Activated T-helper 1 cell treated with anti-CD3 and anti-CD28 coated beads, Interleukin-2, amount 50 U/mL, for 16 hours (primary cell): ENCODE measurements at places on chromosomes 13 and 19.
A peak's percentile ranks its signal among the peaks of the same experiment; 100 is the strongest.

DNA sequence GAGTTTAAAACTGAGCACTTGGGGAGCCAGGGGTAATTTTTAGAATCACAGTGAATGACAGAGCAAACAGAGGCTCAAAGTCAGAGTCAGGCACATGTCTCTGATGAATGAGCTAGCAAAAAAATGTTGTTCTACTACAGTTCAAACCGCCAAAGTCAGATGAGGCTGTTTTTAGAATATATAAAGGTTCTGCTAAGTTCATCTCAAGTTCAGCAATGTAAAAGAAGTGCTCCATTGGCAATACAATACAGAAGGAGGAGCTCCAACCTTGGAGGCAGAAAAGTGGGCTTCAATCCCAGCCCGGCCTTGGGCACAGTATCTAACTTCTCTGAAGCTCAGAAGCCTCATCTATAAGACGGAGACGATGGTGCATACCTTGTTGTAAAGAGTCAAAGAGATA, 70.1 kb upstream of the IPO5 start:
- DNase-seq: no peak

GRCh38 chr13:42792154-42792553, 10.8 kb downstream of the FAM216B start:
- no peak for DNase-seq

GRCh38 chr19:43594710-43595604, 977 bp downstream of the IRGQ start:
- DNase-seq: peak; percentile 42

DNA sequence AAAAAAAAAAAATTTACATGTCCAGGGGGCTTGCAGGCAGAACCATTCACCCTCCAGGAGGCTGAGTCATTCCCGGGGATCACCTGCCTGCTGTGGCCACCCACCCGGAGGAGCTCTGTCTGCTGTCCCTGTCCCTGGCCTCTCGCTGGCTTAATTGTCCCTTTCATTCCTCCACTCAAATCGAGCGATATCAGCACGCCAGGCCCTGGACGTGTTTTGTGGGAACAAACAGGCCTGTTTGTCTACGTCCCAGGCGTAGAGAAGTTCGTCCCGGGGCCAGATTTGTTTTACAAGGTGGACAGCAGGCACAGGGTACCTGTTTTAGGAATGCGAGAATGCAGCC, 21.2 kb downstream of the SULT2B1 start:
- no peak for DNase-seq

DNA sequence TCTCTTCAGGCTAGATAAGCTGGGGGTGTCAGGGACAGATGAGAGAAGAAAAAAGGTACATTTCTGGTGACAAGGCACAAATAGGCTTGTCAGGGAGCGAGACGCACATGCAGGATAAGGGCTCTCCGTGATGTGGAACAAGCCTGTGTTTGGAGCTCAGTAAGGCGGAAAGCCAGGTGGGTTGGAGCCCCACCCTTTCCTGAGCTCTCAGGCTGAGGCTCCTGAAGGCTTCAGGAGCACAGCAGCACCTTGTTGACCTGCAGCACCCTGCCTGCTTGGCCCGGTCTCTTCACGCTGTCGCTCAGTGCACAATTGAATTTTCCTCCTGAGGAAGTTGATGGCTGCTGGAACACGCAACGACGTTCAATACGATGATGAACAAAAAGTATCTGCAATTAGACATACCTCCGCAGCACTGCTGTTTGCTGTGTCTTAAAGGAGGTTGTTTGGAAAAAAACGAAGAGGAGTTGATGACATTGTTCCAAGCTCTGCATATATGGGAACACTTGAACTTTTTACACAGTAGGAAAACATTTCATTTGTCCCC, 29.3 kb downstream of the SERP2 start:
- DNase-seq: no peak

- no peak for DNase-seq
These were observed 6.8 kb upstream of the KBTBD6 start for GRCh38 chr13:41139296-41139966.

DNA sequence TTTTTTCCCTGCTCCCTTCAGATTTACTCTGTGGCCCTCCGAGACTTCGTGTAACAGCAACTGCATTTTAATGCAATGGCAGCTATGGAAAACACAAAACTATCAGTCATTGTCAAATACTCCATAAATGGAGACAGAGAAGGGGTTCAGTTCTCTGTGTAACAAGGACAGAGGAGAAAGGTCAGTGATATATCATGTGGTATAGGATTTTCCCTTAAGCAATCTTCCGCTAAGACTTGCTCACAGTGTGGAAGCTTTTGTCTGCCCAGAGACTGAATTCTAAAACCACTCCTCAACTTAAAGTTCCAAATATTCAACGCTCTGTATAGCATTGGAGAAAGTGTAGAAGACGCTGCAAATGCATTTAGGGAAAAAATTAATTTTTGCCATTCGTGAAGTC, 111.3 kb upstream of the EDNRB start:
- DNase-seq: no peak

DNA sequence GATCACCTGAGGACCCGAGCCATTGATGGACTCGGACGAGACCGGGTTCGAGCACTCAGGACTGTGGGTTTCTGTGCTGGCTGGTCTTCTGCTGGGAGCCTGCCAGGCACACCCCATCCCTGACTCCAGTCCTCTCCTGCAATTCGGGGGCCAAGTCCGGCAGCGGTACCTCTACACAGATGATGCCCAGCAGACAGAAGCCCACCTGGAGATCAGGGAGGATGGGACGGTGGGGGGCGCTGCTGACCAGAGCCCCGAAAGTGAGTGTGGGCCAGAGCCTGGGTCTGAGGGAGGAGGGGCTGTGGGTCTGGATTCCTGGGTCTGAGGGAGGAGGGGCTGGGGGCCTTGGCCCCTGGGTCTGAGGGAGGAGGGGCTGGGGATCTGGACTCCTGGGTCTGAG, 888 bp downstream of the FGF21 start:
- DNase-seq: no peak

DNA sequence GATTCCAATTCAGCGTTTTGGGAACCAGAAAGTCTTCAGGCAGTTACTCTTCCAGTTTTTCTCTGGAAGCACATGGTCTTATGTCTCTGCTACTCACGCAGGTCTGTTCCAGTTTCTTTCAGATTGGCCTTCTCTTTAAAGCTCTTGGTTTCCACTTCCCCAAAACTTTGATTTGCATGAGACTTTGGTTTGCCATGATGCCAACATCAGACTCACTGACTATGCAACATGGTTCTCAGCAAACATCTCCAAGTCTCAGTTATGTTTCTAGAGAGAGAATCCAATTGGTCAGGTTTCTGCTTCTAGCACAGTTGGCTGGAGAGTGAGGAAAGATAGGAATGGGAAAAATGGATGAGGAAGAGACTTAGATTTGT, 3.1 kb downstream of the AKAP11 start:
- DNase-seq: no peak

- DNase-seq: no peak
These were observed 8.7 kb downstream of the FIZ1 start for GRCh38 chr19:55590617-55591016.

- DNase-seq: no peak
These were observed 926 bp downstream of the PRR12 start for GRCh38 chr19:49591731-49592485.

DNA sequence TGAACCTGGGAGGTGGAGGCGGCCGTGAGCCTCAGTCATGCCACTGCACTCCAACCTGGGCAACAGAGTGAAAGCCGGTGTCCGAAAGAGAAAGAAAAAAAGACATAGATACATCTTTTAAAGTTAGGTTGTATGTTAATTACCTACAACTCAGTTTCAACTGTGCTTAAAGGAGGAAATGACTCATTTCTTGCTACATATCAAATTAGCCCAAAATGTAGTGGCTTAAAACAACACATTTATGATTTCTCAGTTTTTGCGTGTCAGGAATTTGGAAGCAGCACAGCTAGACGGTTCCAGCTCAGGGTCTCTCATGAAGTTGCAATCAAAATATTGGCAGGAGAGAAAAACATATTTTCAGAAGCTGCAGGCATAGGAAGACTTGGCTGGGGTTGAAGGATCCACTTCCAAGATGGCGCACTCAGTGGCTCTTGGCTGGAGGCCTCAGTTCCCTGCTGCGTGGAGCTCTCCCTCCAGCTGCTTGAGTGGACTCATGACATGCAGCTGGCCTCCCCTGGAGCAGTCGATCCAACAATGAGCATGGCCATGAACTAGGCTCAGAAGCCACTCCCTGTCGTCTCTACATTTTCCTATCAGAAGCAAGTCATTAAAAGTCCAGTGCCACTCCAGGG, 7.1 kb downstream of the LDLR start:
- DNase-seq: no peak

GRCh38 chr19:8214802-8215201, 5.6 kb downstream of the CERS4 start:
- no peak for DNase-seq

- no peak for DNase-seq
These were observed 67.8 kb upstream of the IPO5 start for GRCh38 chr13:97885641-97886040.

GRCh38 chr19:24054044-24054935, 32.7 kb upstream of the ZNF254 start:
- no peak for DNase-seq

DNA sequence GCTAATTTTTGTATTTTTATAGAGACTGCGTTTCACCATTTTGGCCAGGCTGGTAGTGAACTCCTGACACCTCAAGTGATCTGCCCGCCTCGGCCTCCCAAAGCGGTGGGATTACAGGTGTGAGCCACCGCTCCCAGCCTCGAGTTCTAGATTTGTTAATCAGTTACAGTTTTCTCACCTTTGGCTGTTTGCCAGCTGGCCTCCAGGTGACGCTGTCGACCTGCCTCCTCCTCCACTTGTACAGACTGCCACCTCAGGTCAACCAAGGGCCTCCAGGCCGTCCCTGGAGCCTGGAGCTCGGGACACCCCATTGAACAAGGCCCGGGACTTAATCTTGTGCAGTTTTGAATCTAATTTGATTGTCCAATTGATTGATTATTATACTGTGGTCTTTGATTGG, 45.5 kb downstream of the IER2 start:
- peak; percentile 35 for DNase-seq

DNA sequence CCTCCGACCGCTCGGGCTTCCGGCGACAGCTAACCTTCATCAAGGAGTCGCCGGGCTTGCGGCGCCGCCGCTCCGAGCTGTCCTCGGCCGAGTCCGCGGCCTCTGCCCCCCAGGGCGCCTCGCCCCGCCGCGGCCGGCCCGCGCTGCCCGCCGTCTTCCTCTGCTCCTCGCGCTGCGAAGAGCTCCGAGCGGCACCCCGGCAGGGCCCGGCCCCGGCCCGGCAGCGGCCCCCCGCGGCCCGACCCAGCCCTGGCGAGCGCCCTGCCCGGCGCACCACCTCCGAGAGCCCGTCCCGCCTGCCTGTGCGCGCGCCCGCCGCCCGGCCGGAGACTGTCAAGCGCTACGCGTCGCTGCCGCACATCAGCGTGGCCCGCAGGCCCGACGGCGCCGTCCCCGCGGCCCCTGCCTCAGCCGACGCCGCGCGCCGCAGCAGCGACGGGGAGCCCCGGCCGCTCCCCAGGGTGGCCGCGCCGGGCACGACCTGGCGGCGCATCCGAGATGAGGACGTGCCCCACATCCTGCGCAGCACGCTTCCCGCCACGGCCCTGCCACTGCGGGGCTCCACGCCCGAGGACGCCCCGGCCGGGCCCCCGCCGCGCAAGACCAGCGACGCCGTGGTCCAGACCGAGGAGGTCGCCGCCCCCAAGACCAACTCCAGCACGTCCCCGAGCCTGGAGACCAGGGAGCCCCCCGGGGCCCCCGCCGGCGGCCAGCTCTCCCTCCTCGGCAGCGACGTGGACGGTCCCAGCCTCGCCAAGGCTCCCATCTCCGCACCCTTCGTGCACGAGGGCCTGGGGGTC, 9.6 kb downstream of the C19orf25 start:
- DNase-seq: no peak

- DNase-seq: no peak
These were observed 81.9 kb downstream of the TUBGCP3 start for GRCh38 chr13:112506046-112506445.
